ENCODE measurements at places on chromosomes 3 and 15.

DNA sequence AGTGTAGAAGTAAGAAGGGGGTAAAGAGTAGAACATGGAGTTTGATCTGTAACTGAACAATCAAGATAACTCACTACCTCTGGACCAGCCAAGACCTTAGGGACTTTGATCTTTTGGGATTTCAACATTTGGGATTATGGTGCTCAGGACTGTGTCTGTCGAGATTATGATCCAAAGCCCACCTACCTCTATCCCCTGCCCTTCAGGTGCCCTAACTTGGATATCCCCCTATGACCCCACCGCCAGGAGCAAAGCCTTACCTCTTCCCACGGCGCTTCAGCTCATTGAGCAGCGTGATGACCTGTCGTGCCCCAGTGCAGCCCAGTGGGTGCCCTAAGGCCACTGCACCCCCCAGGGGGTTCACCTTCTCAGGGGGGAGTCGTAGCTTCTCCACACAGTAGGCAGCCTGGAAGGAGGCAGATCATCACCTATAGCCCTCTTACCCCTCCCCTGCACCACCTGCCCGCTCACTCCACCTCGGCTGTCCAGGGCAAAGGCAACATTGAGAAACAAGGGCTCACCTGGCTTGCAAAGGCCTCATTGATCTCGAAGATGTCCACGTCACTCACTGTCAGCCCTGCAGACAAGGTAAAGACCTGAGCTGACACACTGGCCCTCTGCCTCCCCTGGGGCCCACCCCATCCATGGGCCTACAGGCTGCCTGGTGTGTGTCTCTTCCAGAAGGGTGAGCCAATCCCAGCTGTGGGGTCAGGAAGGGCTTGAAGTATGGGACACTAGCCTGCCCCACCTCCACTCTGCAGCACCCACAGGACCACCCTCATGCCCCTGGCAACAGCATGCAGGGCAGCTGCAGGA lies 11.4 kb downstream of the ACAA1 start:
- no peak for DNase-seq

GRCh38 chr3:37984051-37984450 lies 6.5 kb upstream of the VILL start:
- DNase-seq: no peak

DNA sequence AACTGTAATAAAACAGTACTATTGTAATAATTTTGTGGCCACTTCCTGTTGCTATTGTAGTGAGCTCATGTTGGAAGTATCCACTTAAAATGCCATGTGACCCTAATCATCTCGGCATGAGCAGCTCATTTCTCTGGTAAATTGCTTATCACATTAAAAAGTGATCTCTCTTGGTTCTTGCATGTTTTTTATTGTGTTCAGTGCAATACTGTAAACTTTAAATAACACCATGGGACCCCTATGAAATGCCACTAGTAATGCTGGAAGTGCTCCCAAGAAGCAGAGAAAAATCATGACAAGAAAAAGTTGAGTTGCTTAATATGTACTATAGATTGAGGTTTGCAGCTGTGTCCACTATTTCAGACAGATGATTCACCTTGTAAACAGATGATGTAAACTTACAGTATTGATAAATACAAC lies 45.6 kb downstream of the NMD3 start:
- DNase-seq: no peak

DNA sequence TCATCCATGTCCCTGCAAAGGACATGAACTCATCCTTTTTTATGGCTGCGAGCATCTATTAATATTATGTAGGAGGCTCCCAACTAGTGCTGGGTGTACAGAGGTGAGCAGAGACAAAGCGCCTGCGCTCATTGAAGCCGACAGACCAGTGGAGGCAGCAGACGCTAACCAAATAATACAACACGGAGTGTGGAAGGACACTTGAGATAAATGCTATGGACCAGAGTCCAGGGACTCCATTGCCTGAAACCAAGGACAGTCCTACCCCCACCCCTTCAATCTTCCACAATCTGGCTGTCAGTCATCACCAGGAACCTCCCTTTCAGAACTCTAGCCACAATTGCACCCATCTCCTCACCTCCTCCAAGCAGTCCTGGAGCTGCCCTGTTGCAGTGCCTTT lies 41.5 kb downstream of the KLHL6 start:
- DNase-seq: no peak

DNA sequence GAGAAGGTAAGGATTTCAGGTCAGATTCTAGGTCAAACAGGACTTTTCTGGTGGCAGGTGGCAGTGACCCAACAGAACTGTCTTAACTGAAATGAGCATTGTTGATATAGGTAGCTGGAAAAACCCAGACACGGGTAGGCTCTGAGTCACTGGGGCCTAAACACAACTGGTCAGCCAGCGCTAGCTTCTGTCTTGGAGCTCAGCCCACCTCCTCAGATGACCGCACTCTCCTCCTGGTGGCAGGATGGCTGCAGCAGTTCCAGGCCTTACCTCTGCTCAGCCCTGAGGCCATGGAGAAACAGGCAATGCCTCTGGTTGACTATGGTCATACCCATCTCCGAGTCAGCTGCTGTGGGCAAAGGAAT lies 61.1 kb upstream of the GATA2 start:
- DNase-seq: no peak

- no peak for DNase-seq
Observed at GRCh38 chr3:189260556-189261493, 89.1 kb downstream of the TPRG1 start.

- no peak for DNase-seq
Observed at GRCh38 chr3:42830437-42831320, 21.4 kb downstream of the ACKR2 start.

GRCh38 chr3:183275418-183275817 lies 22.4 kb downstream of the B3GNT5 start:
- DNase-seq: no peak

DNA sequence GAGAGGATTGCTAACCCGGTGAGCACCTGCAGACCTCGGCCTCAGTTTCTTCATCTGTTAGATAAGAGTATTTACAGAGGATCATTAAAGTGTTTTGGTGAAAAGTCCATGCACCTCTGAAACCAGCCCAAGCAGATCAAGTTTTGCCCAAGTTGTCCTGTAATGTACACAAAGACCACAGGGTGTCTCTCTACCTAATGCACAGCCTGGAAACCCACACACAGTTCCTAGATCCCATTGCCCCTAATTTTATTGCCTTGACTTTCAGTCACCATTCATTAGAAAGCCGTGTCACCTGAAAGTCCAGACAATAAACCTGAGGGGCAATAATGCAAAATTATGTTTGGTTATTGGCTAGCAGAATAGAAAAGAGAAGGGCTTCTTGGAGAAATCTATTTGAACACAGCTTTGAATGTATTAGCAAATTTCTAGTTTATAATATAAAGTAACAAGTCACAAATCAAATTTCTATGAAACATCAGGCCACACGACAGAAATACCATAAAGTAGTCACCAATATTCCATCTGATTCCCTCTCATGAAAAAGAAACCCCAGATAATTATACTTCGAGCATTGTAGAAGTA lies 161.3 kb upstream of the SLC2A2 start:
- peak; percentile 32 for DNase-seq

GRCh38 chr3:12829404-12829803 lies 12.0 kb downstream of the RPL32 start:
- DNase-seq: no peak

GRCh38 chr3:40852712-40853111 lies 328.0 kb downstream of the ZNF621 start:
- no peak for DNase-seq

DNA sequence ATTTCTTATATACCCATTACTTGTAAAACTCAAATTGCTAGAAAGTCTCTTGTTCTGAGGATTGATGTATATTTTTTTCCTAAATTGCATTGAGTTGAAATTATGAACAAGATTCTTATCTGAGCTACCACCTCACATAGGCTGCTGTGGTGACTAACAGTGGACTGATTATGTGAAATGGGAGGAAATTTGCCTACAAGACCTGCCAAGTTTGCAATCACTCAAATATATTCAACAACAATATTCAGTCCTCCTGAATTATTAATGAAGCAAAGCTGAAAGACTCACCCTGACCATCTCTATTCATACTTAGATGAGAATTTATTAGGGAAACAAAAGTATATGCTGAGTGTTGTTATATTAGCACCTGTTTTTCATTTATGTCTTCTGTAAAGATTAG lies 412.6 kb upstream of the SEMA6D start:
- no peak for DNase-seq

GRCh38 chr3:108951820-108952501 lies 1.7 kb downstream of the GUCA1C start:
- DNase-seq: no peak

All from B cell (primary cell).